Right hindlimb (tissue), 1 donor: ENCODE measurements at places on chromosomes 11 and 22.

DNA sequence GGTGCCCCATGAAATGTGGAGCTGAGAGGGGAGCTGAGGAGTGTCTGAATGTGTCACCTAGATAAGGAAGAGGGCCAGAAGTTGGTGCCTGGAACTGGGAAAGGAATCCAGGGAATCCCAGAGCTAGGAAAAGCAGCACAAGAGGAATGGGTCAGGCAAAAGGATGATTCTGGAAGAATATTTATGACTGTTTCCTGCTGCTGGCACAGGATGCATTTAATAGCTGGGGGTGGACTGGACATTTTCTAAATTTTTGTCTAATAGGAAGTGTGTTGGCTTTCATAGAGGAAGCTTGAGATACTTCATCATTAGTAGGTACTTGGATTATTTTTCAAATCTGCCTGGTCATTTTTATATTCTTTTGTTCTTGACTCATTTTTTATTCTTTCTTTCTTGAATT is 17.4 kb upstream of the MRGPRX2 start:
- no peak for DNase-seq

DNA sequence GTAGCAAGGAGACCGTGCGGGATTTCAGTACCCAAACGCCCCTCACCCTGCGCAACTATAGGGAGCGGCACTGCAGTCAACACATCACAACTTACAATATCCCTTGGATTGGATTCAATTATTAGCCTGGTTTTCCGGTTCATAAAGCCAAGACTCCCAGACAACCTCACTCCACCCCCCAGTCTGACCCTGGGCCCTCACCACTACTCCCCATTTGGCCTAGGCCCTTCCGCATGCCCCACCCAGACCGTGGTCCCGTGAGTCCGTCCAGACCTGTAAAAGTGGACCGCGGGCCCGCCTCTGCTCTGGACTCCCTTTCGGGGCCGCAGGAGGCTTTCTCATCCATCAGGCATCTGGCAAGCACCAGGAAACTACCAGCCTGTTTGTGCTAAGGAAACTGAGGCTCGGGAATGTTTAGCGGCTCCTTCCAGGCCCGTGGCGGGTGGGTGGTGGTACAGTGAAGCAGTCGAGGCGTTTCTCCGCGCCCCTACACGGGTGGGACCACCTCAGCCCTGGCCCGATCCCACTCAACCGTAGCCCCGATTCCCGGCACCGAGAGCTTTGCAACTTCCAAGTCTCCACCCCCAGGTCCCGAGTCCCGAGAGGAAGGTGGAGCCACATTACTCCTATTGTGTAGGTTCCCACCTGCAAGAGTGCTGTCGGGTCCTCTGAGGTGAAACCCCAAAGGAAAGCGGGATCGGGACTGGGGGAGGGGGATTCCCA is 679 bp upstream of the DPP3 start:
- DNase-seq: peak; percentile 48

DNA sequence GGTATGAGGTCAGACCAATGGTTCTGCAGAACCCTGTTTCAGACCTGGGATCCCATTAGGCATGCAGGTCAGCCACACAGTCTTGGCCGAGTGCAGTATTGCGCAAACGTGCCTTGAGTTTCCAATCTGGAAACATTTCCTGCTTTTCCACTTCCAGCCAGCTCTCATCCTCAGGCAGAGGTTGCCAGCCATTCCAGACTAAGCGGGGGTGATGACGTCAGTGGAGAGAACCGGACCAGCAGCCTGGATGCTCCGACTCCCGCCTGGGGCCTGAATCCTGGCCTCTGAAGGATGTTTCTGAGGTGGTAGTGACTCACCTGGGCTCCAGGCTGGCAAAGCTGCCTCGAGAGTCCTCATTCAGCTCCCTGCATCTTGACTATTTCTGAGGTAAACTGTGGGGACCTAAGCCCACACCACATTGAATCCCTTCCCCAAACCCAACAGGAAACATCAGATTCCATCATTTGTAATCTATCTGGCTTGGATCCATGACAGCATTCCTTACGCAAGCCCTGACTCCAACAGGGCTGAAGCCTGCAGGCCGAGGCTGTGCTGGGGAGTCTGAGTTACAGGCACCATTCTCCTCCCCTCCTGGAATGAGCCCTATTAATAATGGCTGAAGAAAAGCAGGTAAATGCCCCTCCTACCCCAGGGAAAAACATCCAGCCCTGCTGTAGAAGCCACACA is 83.0 kb downstream of the ABTB2 start:
- peak; percentile 90 for DNase-seq

DNA sequence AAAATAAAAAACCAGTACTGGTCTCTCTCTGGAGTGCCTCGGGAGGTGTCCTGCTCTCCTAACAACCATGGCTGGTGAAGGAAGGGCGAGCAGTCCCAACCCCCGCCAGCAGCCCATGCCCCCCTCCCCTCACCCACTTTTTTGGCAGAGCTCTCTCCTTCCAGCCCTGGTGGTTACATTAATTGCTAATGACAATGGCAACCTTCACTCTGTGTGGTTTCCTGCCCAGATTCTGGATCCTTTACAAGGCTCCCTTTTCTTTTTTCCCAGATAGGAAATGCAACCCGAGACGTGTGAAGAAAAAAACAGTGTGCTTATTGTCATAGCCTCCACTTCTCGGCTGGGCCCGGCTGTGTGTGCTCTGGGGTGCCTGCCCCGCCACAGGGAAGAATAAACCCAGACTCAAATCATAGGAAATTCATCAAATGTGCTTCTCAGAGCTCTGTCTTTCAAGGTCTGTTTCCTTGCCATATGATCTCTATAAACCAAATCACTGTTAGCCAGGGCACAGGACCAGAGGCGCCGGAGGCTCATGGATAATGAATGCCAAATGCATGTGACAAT is 513.0 kb downstream of the SOX6 start:
- peak; percentile 74 for DNase-seq

- DNase-seq: no peak
Measured at GRCh38 chr11:35845860-35846259, 98.0 kb upstream of the LDLRAD3 start.

- no peak for DNase-seq
Measured at GRCh38 chr11:44282620-44283019, 27.3 kb downstream of the ALX4 start.

DNA sequence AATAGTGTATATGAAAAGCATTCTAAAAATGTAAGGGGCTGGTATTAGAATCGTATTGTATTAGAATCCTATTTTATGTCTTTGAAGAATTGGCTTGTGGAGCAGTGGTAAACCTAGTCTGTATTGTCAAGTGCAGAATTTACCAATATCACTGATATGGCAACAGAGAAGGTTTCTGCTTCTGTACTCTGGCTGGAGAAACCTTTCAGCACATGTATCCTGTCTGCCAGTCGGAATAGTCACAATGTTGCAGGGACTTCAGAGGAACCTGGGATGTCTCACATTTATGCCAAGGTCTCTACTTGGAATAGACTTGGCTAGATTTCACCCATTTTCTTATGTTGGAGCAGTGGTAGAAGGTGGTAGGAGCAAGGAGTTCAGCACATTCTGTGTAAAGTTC is 4.4 kb downstream of the MTMR3 start:
- no peak for DNase-seq

DNA sequence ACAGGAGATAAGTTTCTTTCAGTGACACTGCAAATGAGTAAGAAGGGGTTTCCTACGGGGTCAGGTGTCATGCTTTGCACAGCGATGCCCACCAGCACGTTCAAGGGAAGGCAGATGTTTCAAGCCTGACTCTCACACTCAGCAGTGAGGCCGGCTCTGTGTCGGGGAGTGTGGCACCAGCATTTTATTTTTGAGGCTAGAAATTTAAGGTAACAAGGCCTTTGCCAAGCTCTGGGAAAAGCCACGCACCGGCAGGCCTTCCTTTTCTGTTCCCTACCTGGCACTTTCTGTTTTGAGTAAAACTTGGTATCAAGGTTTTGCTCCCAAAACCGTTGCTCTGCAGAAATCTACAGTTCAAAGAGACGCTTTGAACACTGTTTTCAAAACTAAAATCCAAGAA is 38.0 kb downstream of the TOLLIP start:
- DNase-seq: no peak

- no peak for DNase-seq
Measured at GRCh38 chr11:50098186-50098725, 65.6 kb downstream of the OR4C45 start.

GRCh38 chr22:20019661-20020532 is 1.0 kb upstream of the TANGO2 start:
- peak; percentile 10 for DNase-seq

- peak; percentile 90 for DNase-seq
Measured at GRCh38 chr11:57649826-57650738, at the start of gene YPEL4. Gene YPEL4, minus strand, starts transcription at chr11:57649912. Its CDS starts 2,805 bp downstream, at chr11:57647107.

DNA sequence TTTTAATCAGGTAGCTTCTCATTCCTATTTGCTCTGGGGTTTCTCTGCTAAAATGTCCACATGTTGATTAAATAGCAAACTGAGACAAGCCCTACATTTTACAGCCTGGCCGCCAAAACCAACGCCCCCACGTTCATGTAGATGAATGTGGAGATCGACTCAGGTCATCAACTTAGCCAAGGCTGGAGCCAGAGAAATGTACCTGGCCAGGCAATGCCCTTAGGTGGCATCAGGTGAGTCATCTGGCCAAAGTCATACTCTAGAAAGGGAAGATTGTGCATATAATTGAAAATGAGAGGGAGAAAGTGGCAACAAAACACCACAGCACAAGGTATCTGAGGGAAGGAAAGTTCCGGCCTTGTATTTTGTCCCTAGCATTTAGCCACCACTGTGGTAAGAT is 37.1 kb upstream of the CCDC89 start:
- no peak for DNase-seq

- DNase-seq: no peak
Measured at GRCh38 chr11:92302770-92303169, 78.2 kb downstream of the FAT3 start.
